Tibial artery (tissue), 4 donors: ENCODE measurements at places on chromosomes 13 and 19.

- H3K4me1 ChIP-seq = peaks cover 12% of the 10 kb centered on the region
- DNase-seq = no peak
- H3K27ac ChIP-seq = peak overlapping the region; percentile 14
- H3K27me3 ChIP-seq = no peaks in the 10 kb centered on the region
These were observed 12.2 kb downstream of the TMEM160 start for GRCh38 chr19:47036097-47036651.

- no peak for DNase-seq
- H3K27me3 ChIP-seq = no peaks in the 10 kb centered on the region
- no peaks in the 10 kb centered on the region for H3K4me1 ChIP-seq
- H3K36me3 ChIP-seq = peaks cover 29% of the 10 kb centered on the region
- H3K27ac ChIP-seq = no peak overlapping the region
These were observed 211.5 kb downstream of the LMO7 start for GRCh38 chr13:75847588-75847987.

DNA sequence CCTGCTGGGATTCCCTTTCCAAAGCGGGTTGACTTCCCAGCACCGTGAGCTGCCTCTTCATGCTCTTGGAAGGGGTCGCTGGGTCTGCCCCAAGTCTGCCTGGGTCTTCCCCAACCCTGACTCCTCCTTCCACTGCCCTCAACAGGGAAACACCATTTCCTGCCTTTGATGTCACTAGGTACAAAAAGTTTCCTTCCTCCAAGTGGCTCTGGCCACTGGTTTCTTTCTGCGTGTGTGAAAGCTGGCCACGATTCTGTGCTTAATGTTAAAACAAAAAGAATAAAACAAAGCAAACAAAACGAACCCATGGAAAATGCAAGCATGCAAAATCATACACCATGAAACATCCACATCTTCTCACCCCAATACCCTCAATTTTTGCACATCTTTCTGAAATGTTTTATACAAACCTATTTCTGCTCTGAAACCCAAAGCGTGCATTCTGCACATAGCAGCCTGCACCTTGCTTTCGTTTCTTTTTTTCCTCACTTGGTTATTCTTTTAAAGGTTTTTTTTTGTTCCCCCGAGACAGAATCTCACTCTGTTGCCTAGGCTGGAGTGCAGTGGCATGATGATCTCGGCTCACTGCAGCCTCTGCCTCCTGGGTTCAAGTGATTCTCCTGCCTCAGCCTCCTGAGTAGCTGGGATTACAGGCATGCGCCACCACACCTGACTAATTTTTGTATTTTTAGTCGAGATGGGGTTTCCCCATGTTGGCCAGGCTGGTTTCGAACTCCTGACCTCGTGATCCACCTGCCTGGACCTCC is 12.5 kb upstream of the TNFSF9 start:
- no peak for DNase-seq
- peaks cover 5% of the 10 kb centered on the region for H3K4me1 ChIP-seq
- no peak overlapping the region for H3K27ac ChIP-seq

GRCh38 chr19:33293255-33294057 is 8.9 kb downstream of the CEBPA start:
- H3K36me3 ChIP-seq = no peaks in the 10 kb centered on the region
- H3K4me1 ChIP-seq = peaks cover 9% of the 10 kb centered on the region
- no peaks in the 10 kb centered on the region for H3K27me3 ChIP-seq

DNA sequence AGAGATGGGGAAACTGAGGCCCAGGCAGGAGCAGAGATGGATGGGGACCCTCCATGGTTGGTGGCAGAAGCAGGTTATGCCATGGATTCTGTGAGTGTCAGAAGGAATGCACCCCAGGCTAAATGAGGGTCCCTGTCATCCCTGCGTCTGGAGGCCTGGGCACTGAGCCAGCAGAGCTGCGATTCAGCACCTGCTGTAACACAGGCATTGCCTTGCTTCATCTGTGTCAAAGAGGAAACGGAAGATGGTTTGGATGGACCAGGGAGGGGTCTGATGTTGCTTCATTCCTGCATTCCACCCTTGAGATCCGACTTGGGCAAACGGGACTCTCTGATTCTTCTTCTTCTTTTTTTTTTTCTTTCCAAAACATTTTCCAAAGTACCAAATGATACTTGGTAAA is 1.2 kb downstream of the C5AR1 start:
- H3K4me1 ChIP-seq = no peaks in the 10 kb centered on the region
- peak overlapping the region; percentile 24 for H3K4me3 ChIP-seq
- peak; percentile 51 for DNase-seq
- no peaks in the 10 kb centered on the region for H3K27me3 ChIP-seq
- H3K27ac ChIP-seq = no peak overlapping the region
- no peaks in the 10 kb centered on the region for H3K36me3 ChIP-seq

- no peak for DNase-seq
- H3K4me3 ChIP-seq = peak overlapping the region; percentile 99
- peak overlapping the region; percentile 84 for H3K27ac ChIP-seq
These were observed 941 bp downstream of the ZNF160 start for GRCh38 chr19:53102206-53102755.

- no peaks in the 10 kb centered on the region for H3K27me3 ChIP-seq
- peaks cover under 1% of the 10 kb centered on the region for H3K4me1 ChIP-seq
- H3K27ac ChIP-seq = no peak overlapping the region
- no peaks in the 10 kb centered on the region for H3K36me3 ChIP-seq
- DNase-seq = no peak
These were observed 225.8 kb upstream of the IRS2 start for GRCh38 chr13:110012102-110012739.

GRCh38 chr19:52734331-52734892 is 432 bp downstream of the ZNF611 start:
- H3K4me3 ChIP-seq = peak overlapping the region; percentile 71
- peak overlapping the region; percentile 77 for H3K27ac ChIP-seq
- H3K4me1 ChIP-seq = no peaks in the 10 kb centered on the region
- DNase-seq = no peak
- no peaks in the 10 kb centered on the region for H3K36me3 ChIP-seq

- H3K36me3 ChIP-seq = peaks cover 61% of the 10 kb centered on the region
- H3K27me3 ChIP-seq = no peaks in the 10 kb centered on the region
- peak; percentile 78 for DNase-seq
- peaks cover 13% of the 10 kb centered on the region for H3K4me1 ChIP-seq
- peak overlapping the region; percentile 90 for H3K27ac ChIP-seq
These were observed 379 bp upstream of the ZNF470 start for GRCh38 chr19:56566904-56567273.

DNA sequence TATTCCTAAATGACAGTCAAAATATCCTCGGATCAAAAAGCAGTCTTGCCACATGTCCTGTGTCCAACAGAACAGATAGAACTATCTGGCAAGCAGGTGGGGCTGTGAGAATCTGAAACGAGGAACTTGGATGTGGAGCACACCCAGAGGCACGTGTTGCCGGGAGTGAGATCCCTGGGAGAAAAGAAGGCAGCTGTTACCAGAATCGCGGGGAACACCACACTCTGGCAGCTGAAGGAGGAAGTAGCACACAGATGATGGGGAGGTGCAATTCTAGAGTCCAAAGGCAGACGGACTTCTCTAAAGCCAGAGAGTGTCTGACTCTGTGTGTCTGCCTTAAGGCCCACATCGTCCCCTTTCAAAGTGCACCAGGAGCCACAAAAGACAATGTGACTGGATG is 22.3 kb downstream of the SLC7A1 start:
- no peak overlapping the region for H3K4me3 ChIP-seq
- peak; percentile 72 for DNase-seq
- H3K4me1 ChIP-seq = no peaks in the 10 kb centered on the region
- no peak overlapping the region for H3K27ac ChIP-seq

DNA sequence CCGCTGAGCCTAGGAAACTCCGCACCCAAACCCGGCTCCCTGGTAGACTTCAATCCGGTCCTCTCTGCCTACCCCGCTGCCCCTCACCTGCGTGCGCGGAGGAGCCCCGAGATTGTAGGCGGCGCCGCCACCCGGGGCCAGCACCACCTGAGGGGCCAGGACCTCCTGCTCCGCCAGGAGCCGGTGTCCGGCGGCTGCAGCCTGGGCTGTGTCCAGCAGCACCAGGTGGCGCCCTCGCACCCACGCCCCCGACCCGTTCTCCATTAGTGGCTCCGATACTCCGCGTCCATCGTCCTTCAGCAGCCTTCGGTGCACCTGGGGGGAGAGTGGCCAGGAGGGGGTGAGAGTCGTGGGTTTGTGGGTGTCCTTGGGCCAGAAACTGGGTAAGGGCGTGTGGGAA is 18.5 kb downstream of the MAN2B1 start:
- no peaks in the 10 kb centered on the region for H3K27me3 ChIP-seq
- no peak for DNase-seq
- peak overlapping the region; percentile 11 for H3K4me3 ChIP-seq
- H3K36me3 ChIP-seq = peaks cover 13% of the 10 kb centered on the region
- no peaks in the 10 kb centered on the region for H3K4me1 ChIP-seq

DNA sequence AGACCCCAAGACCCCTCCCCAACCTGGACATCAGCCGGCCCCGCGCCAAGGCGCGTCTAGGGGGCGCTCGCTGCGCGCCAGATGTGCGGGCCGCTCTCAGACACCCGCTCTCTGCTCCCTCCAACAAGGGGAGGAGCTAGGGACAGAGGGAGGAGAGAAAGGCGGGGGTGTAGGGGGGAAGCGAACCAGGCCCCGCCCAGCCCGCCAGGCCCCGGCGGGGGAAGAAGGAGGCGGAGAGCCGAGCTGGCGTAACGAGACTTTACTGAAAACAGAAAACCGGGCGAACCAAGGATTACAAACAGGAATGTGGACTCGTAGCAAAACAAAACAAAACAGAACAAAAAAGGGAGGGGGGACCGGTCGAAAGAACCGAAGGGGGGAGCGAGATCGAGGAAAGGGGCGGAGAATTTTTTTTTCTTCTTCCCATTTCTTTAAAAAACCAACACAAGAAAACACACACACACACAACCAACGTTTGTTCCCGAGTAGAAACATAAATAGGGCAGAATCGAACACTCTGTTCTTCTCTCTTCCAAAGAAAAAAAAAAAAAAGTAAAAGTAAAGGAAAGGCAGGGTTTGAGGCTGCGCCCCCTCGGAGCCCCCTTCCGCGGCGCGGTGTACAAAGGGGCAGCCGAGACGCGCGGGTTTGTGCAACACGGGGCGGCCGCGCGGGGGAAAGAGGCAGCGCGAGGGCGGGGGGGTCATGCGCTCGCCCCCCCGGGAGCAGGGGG is 1.7 kb downstream of the JUND start:
- peaks cover 50% of the 10 kb centered on the region for H3K4me1 ChIP-seq
- H3K4me3 ChIP-seq = peak overlapping the region; percentile 65
- H3K27ac ChIP-seq = peak overlapping the region; percentile 100
- peak; percentile 97 for DNase-seq
- H3K36me3 ChIP-seq = peaks cover 23% of the 10 kb centered on the region

- DNase-seq = no peak
- H3K4me3 ChIP-seq = no peak overlapping the region
These were observed 13.5 kb downstream of the IL17D start for GRCh38 chr13:20716951-20717350.

DNA sequence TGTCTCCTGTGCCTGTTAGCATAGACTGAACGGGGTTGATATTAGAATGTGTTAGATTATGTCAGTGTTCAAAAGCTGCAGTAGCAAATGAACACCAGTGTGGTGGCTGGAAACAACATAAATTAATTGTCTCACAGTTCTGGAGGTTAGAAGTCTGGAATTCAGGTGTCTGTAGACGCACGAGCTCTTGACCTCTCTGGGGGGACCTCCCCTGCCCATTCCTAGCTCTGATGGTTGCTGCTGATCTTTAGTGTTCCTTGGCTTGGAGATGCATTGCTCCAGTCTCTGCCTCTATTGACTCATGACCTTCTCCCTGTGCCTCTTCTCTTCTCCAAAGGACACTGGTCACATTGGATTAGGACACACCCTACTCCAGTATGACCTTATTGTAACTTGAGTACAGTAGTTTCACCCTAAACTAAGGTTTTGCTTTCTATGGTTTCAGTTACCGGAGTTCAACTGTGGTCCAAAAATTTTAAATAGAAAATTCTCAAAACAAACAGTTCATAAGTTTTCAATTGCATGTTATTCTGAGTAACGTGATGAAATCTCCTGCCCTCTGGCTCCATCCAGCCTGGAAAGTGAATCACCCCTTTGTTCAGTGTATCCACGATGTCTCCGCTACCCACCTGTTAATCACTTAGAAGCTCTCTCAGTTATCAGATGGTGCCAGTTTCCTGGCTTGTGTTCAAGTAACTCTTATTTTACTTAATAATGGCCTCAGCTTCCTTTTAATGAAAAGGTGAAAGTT is 273.2 kb downstream of the MYO16 start:
- no peaks in the 10 kb centered on the region for H3K36me3 ChIP-seq
- H3K4me3 ChIP-seq = no peak overlapping the region
- no peak for DNase-seq
- H3K27me3 ChIP-seq = no peaks in the 10 kb centered on the region
- no peaks in the 10 kb centered on the region for H3K4me1 ChIP-seq

GRCh38 chr19:17846146-17846545 is 1.6 kb downstream of the JAK3 start:
- H3K36me3 ChIP-seq = no peaks in the 10 kb centered on the region
- H3K27me3 ChIP-seq = peaks cover 78% of the 10 kb centered on the region
- DNase-seq = no peak
- no peak overlapping the region for H3K4me3 ChIP-seq

DNA sequence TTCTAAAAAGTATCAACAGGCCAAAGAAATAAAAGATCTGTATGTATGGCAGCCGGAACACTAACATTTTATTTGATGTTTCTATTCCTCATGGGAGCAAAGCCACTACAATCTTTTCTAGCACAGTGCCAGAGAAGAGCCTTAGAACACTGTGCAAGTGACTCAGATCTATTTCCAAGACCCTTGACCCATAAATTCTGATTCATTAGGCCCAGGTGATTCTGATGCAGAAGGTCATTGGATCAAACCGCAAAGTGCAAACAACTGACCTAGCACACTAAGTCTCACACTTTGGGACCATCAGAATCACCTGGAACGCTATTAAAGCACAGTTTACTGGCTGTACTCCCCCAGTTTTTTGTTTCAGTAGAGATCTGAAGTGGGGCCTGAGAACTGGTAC is 87.6 kb downstream of the MYCBP2 start:
- no peak for DNase-seq
- no peak overlapping the region for H3K27ac ChIP-seq
- H3K36me3 ChIP-seq = peaks cover 21% of the 10 kb centered on the region

- H3K36me3 ChIP-seq = no peaks in the 10 kb centered on the region
- no peak overlapping the region for H3K27ac ChIP-seq
These were observed 314.7 kb upstream of the DACH1 start for GRCh38 chr13:72181661-72182060.

- H3K27me3 ChIP-seq = no peaks in the 10 kb centered on the region
- no peak overlapping the region for H3K27ac ChIP-seq
- H3K36me3 ChIP-seq = peaks cover 13% of the 10 kb centered on the region
- DNase-seq = no peak
- H3K4me3 ChIP-seq = no peak overlapping the region
- H3K4me1 ChIP-seq = no peaks in the 10 kb centered on the region
These were observed 48.1 kb upstream of the RAP2A start for GRCh38 chr13:97385854-97386253.
